Parietal lobe (tissue), 2 donors: ENCODE measurements at places on chromosomes 12 and 14. TPM values are rescaled to one million over a fixed set of nuclear protein-coding genes. Genes with fewer than 3 reads are reported as not detected.

The GPR33 gene
- total RNA-seq, result not detected

The OAS2 gene
- total RNA-seq, result 2.5 TPM

The GPR137C gene
- total RNA-seq, result 33.2 TPM

The LHX5 gene
- total RNA-seq, result not detected

The ABCB9 gene
- 42.3 TPM for total RNA-seq

The NRL gene
- total RNA-seq, result 2.2 TPM

The NABP2 gene
- total RNA-seq, result 18.5 TPM

The LRFN5 gene
- 80.1 TPM for total RNA-seq

The KRT85 gene
- not detected for total RNA-seq

The MED13L gene
- total RNA-seq, result 386 TPM

The DBX2 gene
- total RNA-seq, result 1.6 TPM

The MUCL1 gene
- not detected for total RNA-seq

The PLD4 gene
- total RNA-seq, result 2.5 TPM

The BCL11B gene
- total RNA-seq, result 48.5 TPM

The C12orf56 gene
- total RNA-seq, result 0.31 TPM

The GOLT1B gene
- total RNA-seq, result 42.6 TPM

The SMCO2 gene
- 2.2 TPM for total RNA-seq

The MLH3 gene
- total RNA-seq, result 67.9 TPM

The P2RX4 gene
- total RNA-seq, result 7.5 TPM

The OR11H12 gene
- total RNA-seq, result not detected

The BEGAIN gene
- 23.5 TPM for total RNA-seq

The NRIP2 gene
- total RNA-seq, result not detected

The TSPAN11 gene
- 13.8 TPM for total RNA-seq

The NTN4 gene
- total RNA-seq, result 62.9 TPM

The A2M gene
- 48.8 TPM for total RNA-seq

The TSHR gene
- 0.63 TPM for total RNA-seq

The L3HYPDH gene
- total RNA-seq, result 62.0 TPM

The CD9 gene
- 17.8 TPM for total RNA-seq
